T-helper 2 cell treated with Interferon-gamma antibody and Interleukin-4, amounts not matched to agents 5 μg/mL and 100 μg/mL, for 36 hours (primary cell): ENCODE measurements at places on chromosomes 16 and 17.

DNA sequence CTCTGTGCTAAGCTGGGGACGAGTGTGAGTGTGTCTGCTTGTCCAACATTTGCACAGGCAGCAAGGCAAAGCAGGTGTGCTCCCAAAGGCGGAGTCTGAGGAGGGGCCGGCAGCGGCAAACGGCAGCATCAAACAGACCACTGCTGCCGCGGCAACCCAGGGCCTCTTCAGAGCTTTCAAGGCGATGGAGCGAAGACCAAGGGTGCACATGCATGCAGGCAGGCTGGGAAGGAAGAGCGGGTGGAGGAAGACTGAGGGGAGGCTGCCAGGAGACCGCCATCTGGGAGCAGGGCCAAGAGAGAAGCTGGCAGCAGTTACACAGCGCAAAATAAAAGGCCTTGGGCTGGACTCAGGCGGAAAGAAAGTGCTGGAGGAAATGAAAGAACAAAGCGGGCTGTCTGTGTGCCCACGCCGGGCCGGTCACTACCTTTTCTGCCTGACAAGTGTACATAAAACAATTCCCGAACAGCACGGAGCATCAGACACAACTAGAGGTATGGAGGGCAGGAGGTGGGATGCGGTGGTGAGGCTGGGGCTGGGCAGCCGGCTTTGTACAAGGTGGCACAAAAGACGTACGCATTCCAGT is 8.5 kb downstream of the TIMM22 start:
- no peak overlapping the region for H3K4me3 ChIP-seq
- H3K4me1 ChIP-seq: no peaks in the 10 kb centered on the region
- DNase-seq: no peak
- H3K27me3 ChIP-seq: no peaks in the 10 kb centered on the region
- H3K36me3 ChIP-seq: peaks cover 33% of the 10 kb centered on the region
- H3K27ac ChIP-seq: no peak overlapping the region

DNA sequence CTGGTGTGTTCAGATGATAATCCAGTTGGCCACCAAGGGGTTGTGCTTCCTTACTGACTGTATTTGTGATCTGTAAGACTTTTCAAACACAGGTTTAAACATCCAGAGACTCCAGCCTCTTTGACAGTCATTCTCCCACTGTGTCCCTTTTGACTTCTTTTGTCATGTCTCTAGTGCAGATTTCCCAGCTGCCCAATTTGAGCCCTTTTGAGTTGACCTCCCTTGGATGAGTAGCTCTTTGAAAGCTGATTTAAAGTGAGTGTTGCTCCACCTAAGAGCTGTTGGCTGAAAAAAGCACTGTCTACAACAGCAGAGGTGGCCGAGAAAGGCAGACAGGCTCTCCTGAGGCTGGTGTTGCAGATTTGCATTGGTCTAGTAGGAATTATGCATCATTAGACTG is 188.4 kb upstream of the TBX2 start:
- H3K4me3 ChIP-seq: no peak overlapping the region
- H3K36me3 ChIP-seq: no peaks in the 10 kb centered on the region
- peaks cover 5% of the 10 kb centered on the region for H3K4me1 ChIP-seq
- no peak for DNase-seq
- H3K27ac ChIP-seq: no peak overlapping the region

GRCh38 chr17:73165616-73166404 is 1.0 kb downstream of the SSTR2 start:
- H3K4me1 ChIP-seq: peaks cover 21% of the 10 kb centered on the region
- H3K4me3 ChIP-seq: peak overlapping the region; percentile 42
- no peaks in the 10 kb centered on the region for H3K36me3 ChIP-seq
- H3K27me3 ChIP-seq: peaks cover 66% of the 10 kb centered on the region

DNA sequence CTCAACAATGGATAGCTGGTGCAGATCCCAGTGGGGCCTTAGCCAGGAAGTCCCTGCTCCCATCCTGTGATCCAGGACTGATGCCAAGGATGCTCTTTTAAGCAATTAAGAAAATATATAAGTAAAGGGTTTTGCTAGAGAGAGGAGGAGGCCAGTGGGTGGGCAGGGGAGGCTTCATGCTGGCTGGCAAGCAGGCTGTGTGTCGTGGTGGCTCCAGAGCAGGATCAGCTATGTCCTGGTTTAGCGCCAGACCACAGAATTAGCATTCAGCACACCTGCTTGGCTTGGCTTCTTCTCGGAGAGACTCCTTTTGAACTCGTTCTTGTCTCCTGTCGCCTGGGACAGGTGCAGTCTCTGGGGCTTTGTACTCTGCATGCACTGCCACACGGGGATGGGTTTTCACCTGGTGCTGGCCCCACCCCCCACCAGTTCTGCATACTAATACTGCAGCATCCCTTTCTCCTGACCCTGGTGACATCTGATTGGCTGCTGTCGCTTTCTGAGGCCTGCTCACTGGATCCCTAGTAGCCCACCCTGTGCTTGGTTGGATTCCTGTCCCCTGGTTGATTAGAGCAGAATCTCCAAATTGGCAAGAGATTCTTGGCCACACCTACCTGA is 66.1 kb downstream of the PLD6 start:
- H3K4me1 ChIP-seq: peaks cover 5% of the 10 kb centered on the region
- no peaks in the 10 kb centered on the region for H3K27me3 ChIP-seq
- DNase-seq: no peak
- H3K36me3 ChIP-seq: peaks cover 12% of the 10 kb centered on the region

DNA sequence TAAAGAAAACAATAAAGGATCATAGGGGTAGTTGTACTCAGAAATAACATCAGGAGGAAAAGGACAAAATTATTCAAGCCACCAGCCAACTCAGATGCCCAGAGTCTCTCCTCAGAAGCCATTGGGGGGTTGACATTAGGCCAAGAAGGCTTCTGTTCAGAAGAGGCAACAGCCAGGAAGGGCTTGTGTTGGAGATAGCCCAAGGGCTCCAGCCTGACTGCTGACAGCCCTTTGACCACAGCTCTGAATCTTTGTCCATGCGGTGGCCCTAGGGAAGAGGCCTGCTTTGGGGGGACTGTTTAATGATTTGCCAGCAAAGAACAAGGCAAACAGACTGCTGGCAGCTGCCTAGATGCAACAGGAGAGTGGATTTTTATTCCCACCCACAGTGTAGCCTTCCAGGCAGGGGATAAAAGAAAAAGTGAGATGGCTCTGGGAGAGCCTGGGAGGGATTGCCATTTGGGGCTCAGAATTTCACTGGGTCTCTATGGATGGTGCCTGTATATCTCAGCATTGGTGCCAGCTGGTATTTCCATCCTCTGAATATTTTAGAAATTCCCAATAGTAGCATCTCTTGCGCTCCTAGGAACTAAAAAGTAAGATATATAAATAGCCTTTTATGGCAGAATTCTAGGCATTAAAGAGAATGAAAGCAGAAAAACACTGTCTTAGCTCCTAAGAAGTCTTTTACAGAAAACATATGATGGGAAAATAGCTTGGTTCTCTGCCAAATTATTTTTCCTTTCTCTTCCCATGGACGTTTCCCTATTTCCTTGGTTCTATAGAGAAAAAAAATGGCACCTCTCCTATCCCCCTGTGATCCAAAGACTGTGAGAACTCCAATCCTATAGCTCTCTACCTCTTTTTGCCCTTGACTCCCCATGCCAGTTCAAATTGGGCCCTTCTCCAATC is 29.4 kb upstream of the SUPT4H1 start:
- peak overlapping the region; percentile 75 for H3K4me3 ChIP-seq
- H3K36me3 ChIP-seq: peaks cover 12% of the 10 kb centered on the region
- peak overlapping the region; percentile 89 for H3K27ac ChIP-seq
- H3K4me1 ChIP-seq: peaks cover 70% of the 10 kb centered on the region
- no peak for DNase-seq
- no peaks in the 10 kb centered on the region for H3K27me3 ChIP-seq

DNA sequence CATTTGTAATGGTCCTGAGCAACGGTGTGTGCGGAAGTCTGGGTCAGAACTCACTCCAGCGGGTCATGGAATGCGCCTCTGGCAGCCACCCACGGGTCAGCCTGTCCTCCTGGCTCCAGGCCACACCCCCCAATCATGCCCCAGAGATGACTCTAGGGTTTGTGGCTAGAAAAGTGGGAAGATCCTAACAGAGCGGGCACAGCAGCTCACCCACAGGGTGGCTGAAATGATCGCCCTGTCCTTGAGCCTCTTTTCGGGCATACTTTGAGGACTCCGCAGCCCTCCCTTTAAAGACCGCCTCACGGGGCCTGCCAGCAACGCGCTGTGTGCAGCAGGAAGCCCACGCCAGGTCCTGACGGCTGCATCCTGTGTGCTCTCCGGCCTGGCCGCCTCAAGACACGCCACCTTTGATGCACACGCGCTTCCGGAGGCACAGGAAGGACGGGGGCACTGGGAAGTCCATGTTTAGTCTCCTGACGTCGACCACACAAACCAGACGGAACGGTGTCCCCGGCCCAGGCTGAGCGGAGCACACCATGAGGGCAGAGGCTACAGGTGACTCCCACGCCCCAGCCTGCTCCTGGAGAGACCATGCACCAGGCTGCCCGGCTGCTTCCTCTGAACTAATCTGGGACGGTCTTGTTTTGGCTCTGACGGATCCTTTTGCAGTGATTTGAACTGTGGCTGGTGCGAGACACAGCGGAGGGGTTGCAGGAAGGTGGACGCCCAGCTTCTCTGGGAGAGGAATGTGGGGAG is 92.9 kb downstream of the TBC1D16 start:
- H3K27me3 ChIP-seq: no peaks in the 10 kb centered on the region
- H3K4me3 ChIP-seq: peak overlapping the region; percentile 25
- H3K27ac ChIP-seq: peak overlapping the region; percentile 55
- peaks cover 5% of the 10 kb centered on the region for H3K4me1 ChIP-seq

DNA sequence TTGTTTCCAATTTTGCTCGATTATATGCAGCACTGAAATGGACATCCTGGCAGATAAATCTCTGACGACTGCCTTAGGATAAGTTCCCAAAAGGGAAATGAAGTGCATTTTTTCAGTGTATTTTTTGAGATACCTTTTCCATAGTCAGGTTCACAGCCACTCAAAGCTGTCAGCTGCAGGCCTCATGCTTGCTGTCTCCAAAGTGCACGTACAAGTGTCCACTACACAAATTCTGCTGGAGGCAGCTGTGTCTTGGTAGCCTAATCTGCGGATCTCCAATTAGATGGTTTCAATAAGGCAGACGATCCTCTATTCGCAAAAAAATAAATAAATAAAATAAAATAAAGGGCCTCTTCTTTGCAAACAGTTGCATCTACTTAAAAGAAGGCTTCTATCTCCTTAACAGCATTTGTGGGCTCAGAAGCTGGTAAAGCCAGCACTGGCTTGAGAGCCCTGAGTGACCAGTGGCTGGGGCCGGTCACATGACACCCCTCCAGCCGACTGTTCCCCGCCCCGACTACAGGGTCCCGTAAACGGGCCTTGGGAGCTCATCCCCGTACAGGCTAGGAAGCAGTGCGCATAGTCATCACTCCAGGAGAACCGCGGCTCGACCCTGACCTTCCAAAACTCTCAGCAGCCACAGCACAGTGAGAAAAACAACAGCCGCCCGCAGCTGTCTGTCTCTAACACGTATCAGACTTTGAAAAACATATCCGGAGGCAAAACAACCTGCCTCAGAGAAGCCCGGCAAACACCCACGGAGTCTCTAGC is 18.8 kb downstream of the RPH3AL start:
- H3K27ac ChIP-seq: no peak overlapping the region
- H3K4me1 ChIP-seq: peaks cover 5% of the 10 kb centered on the region
- H3K27me3 ChIP-seq: peaks cover 34% of the 10 kb centered on the region
- DNase-seq: no peak

- DNase-seq: no peak
- H3K27me3 ChIP-seq: peaks cover 15% of the 10 kb centered on the region
- H3K36me3 ChIP-seq: no peaks in the 10 kb centered on the region
- no peak overlapping the region for H3K27ac ChIP-seq
Observed at GRCh38 chr17:19268611-19269010, 31.4 kb downstream of the EPN2 start.

DNA sequence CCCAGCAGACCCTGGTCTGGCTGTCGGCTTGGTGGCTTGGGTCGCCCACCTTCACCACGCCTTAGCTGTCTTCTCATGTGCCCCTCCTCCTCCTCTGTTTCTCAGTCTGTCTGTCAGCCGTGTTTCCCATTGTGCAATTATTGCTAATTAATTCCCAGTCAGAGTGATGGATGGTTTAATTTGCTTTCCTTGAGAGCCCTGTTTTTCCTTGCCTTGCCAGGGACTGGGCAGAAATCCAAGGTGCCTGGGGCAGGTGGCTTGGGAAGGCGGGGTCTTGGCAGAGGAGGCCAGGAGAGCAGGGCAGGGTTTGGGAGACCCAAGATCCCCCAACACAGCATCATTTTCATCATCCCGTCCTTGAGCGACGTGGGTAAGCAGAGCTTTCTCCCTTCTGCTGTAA is 21.3 kb downstream of the NECAB2 start:
- no peak overlapping the region for H3K27ac ChIP-seq
- DNase-seq: no peak
- H3K4me1 ChIP-seq: no peaks in the 10 kb centered on the region
- H3K4me3 ChIP-seq: no peak overlapping the region
- H3K36me3 ChIP-seq: no peaks in the 10 kb centered on the region
- H3K27me3 ChIP-seq: peaks cover 7% of the 10 kb centered on the region

GRCh38 chr17:32015245-32016013 is 8.2 kb downstream of the LRRC37B start:
- peaks cover 30% of the 10 kb centered on the region for H3K36me3 ChIP-seq
- H3K27me3 ChIP-seq: no peaks in the 10 kb centered on the region
- peak overlapping the region; percentile 63 for H3K27ac ChIP-seq
- DNase-seq: no peak
- no peak overlapping the region for H3K4me3 ChIP-seq
- peaks cover 43% of the 10 kb centered on the region for H3K4me1 ChIP-seq

DNA sequence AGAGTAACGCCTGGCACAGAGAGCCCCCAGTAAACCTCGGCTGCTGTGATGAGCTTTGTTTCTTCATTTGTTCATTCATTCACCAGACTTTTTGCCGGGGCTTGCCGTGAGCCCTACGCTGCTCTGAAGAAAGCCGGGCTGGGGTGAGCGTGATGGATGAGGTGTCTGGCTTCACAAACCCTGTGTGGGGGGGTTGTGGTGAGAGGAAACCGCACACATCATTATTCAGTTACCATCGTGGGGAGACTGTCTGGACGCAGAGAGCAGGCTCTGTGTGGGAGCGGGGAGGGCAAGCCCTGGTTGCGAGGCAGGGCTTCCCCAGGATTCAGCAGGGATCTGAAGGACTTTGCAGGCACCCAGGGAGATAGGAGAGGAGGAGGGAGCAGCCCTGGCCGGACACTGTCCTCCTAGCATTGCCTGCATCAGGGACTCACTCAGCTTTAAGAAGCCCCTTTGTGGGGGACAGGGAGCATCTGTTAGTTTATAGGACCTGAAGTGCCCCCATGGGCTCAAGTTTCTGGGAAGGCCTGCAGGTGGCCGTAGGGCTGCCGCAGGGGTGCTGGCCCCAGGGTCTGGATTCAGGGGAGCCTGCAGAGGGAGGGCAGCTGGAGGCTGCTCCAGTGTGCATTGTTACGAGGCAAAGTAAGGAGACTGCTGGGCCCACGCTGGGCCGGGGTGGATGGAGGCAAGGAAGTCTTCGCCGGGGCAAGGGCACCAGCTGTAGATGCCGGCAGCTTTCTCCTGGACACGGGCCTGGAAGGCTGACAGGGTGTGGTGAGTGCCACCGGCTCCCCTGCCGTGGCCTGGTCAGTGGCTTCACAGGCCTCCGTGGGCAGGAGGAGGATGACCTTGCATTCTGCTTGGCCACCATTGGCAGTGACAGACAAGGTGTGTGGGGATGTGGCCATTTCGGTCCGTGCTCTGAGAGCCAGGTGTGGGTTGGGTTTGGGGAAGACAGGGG is 334.5 kb downstream of the SEC14L1 start:
- peak overlapping the region; percentile 75 for H3K27ac ChIP-seq
- H3K36me3 ChIP-seq: peaks cover 55% of the 10 kb centered on the region
- H3K27me3 ChIP-seq: no peaks in the 10 kb centered on the region
- DNase-seq: peak; percentile 76
